ENCODE measurements at places on chromosomes 1 and 21.

DNA sequence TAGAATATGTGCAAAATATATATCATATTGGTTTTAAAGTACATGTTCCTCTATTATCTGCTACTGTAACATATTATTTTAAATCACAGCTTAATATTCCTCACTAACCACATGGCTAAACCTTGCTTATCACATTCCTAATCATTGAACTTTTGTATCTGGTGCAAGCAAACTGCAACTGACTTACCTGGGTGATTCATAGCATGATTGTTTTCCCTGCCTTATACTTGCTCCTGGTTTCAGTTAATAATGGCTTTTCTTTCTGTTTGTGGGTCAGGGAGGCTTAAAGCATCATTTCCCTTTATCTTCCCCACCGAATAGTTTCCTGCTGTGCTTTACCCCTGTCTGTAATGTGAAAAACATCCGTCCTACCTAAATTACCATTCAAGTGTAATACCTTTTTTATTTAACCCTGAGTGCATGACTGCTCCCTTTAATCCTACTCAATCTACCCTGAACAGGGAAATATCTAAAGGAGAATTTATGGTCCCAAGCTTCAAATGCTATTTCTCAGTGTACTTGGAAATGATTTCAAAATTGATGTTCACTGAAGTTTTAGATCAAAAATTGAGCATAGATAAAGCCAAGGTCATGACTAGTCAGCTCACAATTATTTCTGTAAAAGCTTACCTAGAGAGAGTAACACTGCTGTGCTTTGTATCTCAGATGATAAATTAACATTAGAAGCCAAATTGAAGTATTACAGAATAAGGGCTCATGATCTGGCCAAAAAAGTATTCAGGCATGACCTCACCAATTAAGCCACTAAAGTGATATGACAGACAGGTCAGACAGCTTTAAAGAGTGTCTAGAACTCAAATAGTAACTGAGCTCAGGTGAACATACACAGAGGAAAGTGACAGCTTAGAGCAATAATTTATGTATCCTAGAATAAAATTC, 507.1 kb downstream of the BRINP3 start:
- DNase-seq: no peak

GRCh38 chr1:244013100-244013499, 38.0 kb upstream of the ZBTB18 start:
- DNase-seq: no peak

GRCh38 chr1:57423656-57424211, at the start of gene DAB1:
DAB1 (minus strand) TSS chr1:57424060; CDS start chr1:57291030, 133,030 bp downstream.
- no peak for DNase-seq

GRCh38 chr1:226635456-226635941, 86.9 kb downstream of the STUM start:
- DNase-seq: no peak

DNA sequence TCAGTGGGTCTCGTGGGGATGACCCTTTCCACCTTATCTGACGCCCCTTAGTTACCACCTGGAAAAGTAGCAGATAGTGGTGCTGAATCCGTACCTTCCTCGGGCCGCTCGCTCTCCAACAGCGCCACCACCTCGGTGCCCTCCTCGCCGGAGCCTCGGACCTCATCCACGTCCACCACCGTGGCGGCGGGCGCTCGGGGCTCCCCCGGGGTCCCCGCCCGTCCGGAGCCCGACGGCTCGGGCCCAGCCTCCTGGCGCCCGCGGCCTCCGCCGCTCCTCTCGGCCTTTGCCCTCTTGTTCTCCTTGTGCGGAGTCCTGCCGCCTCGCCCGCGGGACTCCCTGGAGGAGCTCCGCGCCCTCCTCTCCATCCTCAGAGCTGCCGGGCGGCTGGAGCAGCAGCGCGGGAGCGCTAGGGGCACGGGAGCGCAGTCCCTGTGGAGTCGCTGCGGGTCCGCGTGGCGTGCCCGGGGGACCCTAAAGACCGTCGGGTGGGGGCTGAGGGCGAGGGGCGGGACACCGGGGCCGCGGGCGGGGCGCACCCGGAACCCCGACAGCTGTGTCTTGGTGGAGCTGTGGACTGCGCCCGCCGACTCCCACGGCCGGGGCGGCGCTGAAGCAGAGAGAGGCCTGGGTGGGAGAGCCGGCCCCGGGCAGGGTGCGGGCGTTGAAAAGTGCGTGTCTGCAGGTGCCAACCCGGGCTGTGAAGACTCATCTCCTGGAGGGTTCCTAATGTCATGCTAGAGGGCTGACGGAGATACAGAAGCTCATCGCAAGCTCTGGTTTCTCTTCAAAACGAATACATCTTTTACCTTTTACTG, at the start of gene NPHS2:
NPHS2 (minus strand) TSS at position 452 of the 818 bp plus-strand sequence; CDS start at position 368, 84 bp downstream.
- DNase-seq: no peak

DNA sequence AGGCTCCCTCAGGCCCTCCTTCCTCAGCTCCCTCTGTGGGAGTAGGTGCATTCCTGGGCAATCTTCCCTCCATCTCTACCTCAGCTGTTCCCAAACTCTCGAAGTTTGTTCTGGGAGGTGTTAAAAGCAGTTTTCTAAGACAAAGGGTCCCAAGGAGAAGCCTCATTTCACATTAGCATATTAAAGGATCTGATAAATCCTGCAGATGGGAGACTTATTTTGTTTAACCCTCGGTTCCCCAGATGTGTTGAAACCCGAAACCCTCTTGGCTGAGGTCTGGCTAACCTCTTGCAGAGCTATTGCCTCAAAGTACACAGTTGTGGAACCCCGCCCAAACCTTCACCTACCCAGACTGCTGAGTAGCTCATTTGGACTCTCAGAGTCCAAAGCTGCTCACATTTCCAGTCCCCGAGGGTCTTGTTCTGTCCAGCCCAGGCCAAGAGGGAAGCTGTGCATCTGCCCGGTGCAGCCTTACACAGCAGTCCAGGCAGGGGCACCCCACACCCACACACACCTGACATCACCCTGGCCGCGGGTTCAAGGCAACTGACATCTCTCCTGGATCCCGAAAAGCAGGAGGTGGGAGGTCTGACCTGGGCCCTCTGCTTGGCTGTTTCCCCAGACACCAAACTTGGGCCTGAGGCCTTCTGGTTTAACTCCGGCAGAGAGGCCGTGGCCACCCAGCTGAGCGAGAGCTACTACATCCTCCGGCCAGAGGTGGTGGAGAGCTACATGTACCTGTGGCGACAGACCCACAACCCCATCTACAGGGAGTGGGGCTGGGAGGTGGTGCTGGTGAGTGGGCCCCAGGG, 19.5 kb upstream of the SELENON start:
- DNase-seq: no peak

- DNase-seq: no peak
These were observed 40.4 kb downstream of the UBR4 start for GRCh38 chr1:19169642-19170041.

Data from stimulated activated CD8-positive, alpha-beta memory T cell treated with anti-CD3 and anti-CD28 coated beads, Interleukin-4, amount 100 ng/mL, for 1 hour (primary cell).